Fibroblast of skin of right biceps (primary cell): ENCODE measurements at places on chromosomes 5 and 9.

GRCh38 chr5:142307146-142307890, 17.5 kb downstream of the SPRY4 start:
- DNase-seq, result no peak

DNA sequence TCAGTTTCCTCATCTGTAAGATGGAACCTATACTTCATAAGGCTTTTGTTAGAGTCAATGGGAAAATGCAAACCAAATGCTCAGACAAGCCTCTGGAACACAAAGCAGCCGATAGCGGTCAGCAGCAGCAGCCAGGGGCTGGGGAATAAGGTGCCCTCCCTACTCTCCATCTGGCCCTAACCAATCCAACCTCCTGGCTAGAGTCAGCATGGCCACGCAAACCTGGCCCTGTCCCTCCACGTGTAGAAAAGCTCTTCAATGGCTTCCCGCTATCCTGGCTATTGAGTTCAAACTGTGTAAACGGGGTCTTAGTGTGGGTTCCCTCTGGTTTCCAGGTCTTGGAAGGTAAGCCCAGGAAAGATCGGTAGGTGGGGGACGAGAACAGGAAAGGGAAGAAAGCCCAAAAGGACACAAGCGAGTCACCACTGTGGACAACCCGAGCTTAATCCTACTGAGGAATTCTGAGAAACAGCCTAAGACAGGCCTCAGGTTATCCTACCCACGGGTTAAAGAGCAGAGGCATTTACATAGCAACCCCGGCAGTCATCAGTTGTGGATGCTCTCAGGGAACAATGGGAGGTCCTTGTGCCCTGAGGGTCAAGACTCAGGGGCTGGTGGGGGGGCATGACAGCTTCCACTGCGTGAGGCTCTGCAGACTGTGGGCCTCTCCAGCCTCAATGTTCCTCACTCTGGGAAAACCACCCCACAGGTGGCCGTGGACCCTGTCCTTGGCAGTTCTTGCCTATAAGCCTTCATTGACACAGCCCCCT, 30.9 kb downstream of the FABP6 start:
- no peak for DNase-seq

DNA sequence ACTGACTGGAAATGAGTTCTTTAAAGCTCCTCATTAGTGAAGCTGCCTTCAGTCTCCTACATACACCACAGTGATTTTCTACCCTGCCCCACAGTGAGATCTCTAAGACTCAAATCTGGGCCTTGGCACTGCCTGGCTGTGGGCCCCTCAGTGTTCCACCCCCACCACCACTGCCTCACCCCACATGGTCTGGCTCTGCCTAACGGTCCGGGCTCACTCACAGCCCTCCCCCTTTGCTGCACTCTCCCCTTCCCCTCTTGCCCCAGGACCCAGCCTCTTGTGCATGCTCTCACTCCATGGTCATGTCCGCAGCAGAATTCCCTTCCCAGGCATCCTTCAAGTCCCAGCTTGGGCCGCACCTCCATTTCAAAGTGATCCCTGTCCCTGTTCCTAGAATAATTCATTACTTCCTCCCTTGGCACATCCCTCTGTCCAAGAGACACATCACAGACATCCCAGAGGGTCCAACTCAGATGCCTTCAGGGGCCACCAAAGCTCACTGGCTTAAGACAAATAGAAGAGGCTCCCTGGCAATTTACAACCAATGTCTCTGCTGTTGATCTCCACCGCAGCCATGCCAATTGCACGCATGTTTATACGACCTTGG, 56.7 kb downstream of the HRH2 start:
- DNase-seq, result no peak

GRCh38 chr5:56048124-56048523, 53.4 kb upstream of the IL6ST start:
- no peak for DNase-seq

DNA sequence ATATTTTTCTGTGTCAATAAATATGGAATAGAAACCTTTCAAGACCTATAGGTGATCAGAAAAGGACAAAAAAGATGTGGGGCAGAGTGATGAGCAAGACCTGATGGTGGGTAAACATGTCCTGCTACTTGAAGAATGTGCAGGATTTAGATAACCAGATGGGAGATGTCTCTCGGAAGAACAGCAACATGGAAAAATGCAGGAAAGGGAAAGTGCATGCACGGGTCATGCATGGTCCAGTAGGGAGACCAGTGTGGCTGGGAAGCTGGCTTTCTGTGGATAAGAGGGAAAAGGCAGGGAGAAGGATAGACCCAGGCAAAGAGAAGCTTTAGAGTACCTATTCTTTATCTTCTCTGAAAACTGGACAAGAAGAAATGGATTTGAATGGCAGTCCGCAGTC, 7.1 kb upstream of the CAST start:
- DNase-seq, result no peak

DNA sequence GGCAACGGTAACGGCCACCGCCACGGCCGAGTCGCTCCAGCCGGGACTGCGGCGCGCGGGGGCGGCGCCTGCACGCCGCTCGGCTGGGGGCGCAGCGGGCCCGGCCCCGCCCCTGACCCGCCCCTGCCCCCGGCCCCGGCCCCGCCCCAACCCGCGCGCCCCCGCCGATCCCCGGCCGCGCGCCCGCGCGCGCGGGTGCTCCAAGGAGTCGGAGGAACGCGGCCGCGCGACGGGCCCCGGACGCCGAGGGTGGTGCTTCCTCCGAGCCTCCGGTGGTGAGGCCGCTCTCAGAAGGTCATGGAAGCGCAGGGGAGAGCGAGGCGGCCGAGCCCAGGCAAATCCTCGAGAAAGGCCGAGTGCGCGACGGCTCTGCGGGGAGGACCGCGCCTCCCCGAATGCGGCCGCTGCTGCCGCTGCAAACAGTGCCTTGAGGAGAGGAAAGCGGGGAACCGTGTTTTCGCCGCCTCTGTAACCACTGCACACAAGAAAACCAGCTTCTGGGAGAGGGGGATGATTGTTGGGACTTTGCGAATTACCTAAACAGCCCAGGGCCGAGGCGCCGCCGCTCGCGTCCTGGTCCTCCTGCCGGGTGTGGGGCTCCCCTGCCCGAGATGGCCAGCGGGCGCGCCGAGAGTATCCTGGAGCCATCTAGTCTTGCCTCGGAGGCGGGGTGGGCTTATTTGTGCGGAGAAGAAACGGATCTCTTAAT, at the start of gene LIFR:
LIFR (minus strand) TSS at position 48 of the 709 bp plus-strand sequence. CDS start 25,999 bp downstream, outside the sequence.
- DNase-seq, result peak; percentile 89

DNA sequence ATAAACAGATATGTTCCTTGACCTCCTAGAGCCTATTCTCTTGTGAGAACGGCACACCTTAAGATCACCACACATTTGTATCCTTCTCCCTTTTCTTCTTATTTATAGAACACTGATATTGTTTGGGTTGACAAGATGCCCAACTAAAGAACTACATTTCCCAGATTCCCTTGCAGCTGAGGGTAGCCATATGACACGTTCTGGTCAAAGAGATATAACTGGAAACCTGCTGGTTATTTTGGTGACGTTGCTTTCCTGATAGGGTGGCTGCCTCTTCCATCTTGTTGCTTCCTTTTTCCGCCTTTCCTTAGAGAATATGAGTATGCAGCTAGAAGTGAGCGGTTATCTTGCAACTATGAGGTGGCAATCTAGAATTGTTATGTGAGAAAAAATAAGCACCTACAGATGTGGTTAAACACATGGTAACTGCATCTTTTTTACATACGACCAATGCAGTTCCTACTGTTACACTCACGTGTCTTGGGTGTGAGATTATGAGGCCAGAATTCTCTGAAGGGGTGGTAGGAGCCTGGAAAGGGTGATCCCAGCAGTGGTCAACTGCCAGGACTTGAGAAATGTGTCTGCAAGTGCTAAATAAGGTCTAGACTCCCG, 72.9 kb downstream of the SEC61B start:
- no peak for DNase-seq

- peak; percentile 49 for DNase-seq
These were observed 188.6 kb downstream of the ADGRV1 start for GRCh38 chr5:90747175-90747574.

GRCh38 chr9:75960551-75960950, 70.1 kb downstream of the PCSK5 start:
- DNase-seq, result no peak

- peak; percentile 22 for DNase-seq
These were observed 10.0 kb upstream of the PLIN2 start for GRCh38 chr9:19137282-19137681.

DNA sequence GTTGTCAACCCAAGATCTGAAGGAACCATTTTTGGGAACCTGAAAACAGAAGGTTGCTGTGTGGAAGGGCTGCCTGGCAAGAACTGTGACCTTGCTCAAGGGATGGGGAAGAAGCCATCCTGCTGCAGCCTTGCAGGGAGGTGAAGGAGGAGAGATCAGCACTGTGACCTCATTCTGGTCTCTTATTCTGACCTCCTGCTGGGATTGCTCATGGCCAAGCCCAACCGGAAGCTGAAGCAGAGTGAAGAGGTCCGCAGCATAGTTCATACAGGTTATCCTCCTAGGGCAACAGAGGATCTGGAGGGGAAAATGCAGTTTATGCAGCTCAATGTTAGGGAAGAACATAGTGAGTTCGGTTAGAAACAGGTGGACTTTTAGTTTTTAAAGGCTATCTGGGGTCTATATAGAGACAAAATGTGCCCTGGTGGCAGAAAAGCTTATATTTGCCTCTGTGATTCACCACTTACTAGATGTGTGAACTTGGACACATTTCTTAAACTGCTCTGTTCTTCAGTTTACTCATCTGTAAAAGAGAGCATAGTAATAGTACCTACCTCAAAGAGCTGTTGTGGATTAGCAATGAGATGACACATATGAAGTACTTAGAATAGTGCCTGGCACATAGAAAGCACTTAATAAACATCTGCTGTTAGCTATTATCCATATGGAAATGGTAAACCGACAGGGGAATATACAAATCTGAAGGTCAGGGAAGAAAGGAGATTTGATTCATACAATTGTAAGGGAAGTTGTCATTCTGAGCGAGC, 57.9 kb upstream of the BNC2 start:
- DNase-seq, result peak; percentile 49

DNA sequence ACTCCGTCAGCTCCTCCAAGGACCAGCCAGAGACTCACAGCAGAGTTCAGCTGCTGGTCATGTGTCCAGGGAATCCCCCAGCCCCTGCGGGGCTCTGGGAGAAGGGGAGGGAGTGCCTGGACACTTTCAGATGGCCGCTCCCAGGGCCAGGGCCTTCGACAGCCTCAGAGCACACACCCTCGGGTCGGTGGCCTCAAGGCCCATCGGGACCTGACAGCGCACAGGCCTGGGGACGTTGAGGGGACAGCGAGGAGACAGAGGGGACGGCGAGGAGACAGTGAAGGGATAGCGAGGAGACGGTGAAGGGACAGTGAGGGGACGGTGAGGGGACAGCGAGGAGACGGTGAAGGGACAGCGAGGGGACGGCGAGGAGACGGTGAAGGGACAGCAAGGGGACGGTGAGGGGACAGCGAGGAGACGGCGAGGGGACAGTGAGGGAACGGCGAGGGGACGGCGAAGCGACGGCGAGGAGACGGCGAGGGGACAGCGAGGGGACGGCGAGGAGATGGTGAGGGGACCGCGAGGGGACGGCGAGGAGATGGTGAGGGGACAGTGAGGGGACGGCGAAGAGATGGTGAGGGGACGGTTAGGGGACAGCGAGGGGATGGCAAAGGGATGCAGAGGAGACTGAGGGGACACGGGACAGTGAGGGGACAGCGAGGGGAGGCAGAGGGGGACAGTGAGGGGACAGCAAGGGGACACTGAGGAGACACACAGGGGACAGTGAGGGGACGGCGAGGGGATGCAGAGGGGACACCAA, 47.3 kb downstream of the SLC12A7 start:
- no peak for DNase-seq

- no peak for DNase-seq
These were observed 128.7 kb downstream of the CEP120 start for GRCh38 chr5:123294544-123294943.

- peak; percentile 59 for DNase-seq
These were observed 48.3 kb upstream of the ICE1 start for GRCh38 chr5:5374009-5374715.

DNA sequence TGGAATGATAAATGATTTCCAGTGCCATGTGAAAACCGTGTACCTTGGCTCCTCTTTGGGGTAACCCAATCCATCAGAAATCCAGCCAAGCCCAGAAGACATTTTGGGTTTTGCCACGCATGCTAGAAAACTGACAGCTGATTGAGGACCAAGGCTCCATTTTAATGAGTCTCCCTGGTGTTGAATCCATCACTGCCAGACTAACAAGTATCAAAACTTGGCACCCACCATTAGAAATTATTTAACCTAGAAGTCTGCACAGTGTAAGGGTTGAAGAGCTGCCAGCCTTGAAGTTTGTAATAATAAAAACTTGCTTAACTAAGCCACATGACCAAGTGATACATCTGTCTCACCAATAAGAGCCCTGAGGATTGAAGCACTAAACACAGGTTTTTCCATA, 369.9 kb downstream of the DNAH5 start:
- DNase-seq, result no peak
